Activated CD4-positive, CD25-positive, alpha-beta regulatory T cell treated with anti-CD3 and anti-CD28 coated beads, Interleukin-2, amount 50 U/mL, for 16 hours (primary cell): ENCODE measurements at places on chromosomes 11 and 22.

DNA sequence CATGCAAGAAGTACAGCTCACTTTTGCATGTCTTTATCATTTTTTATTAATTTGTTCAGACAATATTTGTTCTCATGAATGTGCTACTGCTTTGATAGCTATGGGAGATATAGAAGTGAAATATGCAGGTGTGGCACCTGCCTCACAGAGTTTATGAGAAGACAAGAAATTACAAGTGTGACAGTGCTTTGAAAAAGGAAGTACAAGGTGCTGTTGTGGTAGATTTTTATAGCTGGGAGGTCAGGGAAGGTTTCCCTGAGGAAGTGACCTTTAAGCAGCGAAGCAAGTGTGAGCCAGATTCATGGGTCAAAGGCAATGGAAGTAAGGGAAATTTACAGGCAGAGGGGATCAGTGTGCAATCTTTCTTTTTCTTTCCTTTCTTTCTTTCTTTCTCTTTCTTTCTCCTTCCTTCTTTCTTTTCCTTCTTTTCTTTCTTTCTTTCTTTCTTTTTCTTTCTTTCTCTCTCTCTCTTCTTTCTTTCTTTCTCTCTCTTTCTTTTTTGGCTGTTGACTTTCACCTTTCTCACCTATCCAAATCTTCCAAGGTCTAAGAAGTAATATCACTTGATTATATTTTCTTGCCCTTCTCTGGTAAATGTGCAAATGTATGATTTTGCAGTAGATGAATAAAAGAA, 6.4 kb upstream of the BMAL1 start:
- DNase-seq = no peak

DNA sequence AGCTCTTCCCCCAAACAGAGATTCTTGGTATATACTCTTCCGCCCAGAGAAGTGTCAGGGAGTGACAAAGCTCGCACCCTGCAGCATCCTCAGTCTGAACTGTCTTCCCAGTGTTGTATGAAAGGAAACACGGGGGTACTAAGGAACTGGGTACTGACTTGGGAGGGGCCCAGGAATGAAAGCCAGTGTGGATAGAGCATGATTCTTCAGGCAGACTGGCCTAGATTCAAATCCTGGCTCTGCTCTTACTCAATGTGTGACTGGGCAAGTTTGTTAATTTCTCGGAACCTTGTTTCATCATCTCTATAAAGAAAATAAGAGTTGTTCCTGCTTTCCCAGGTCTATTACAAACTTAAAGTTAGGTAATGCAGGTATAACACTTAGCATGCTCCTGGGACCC, 266.0 kb upstream of the NARS2 start:
- DNase-seq = no peak

- no peak for DNase-seq
Observed at GRCh38 chr11:70471254-70471653, 72.9 kb downstream of the CTTN start.

DNA sequence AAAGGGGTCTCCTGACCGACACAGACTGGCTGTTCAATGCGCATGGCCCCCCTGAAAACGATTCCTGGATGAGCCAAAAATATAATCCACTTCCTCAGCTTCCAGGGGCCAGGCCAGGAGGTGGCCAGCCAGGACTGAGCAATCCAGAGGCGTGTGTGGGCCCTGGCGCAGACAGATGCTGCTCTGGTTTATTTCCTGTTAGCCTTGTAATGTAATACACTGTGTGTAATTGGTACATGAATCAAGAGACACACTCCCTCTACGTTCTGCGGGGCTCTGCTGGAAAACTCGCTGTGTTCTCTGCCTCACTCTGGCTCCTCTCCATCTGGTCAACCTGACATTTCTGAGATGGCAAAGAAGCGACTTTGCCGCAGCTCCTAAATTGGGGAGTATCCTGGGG, 26.3 kb upstream of the ISX start:
- no peak for DNase-seq

DNA sequence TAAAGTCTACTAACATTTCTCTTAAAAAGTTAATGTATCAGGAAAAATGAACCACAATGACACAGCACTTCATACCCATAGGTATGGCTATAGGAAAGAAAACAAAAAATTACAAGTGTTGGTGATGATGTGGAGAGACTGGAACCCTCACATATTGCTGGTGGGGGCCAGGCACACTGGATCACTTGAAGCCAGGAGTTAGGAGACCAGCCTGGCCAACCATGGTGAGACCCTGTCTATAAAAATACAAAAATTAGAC, 26.7 kb downstream of the TCF20 start:
- DNase-seq = no peak

- DNase-seq = no peak
Observed at GRCh38 chr11:15483205-15483604, 368.5 kb downstream of the INSC start.

GRCh38 chr11:78379039-78379670, 38.5 kb downstream of the GAB2 start:
- DNase-seq = no peak

DNA sequence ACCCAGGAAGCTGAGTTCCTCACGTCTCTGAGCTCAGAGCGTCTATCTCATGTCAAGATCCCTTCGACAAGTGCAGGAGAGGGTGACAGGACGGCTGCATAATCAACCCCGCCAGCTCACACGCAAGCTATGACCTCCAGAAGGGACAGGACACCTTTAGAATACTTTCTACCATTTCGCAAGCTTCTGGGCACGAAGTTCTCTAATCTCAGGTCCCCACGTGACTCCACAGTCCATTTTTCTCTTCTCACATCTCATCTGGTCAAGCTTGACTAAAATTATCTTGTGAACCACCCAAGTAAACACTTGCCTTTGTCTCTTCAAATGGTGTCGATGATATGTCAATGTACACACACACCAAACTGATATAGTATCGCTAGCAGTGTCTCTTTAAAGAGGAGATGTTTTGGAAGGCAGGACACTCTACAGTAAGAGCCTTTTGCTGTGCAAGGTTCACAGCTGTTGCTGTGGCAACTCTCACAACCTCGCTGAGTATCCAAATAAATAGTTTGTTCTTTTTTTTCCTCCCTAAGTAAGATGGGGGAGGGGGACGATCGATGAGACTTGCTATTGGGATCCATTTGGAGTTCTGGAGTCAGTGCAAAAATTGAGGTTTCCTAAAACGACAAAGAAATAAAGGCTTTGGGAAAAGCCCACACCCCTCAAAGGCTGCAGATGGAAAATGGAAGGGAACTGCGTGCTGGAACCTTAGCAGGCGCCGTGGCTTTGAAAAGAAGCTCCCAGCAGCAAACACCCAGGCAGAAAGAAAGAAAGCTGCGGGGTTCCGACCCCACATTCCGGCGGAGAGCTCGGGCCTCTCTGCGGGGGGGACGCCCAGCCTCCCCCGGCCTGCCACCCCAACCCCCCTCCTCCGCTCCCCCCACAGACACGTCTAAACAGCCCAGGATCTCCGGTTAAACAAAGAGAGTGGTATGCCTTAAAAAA, 215.4 kb upstream of the UBASH3B start:
- no peak for DNase-seq

- DNase-seq = no peak
Observed at GRCh38 chr11:60948250-60948649, 3.7 kb downstream of the SLC15A3 start.

- DNase-seq = no peak
Observed at GRCh38 chr11:89490981-89491690, at the start of gene NOX4. Gene NOX4 (minus strand): TSS chr11:89491375. CDS start chr11:89491246, 129 bp downstream.

GRCh38 chr11:63795066-63795465, 18.2 kb upstream of the SPINDOC start:
- DNase-seq = no peak

DNA sequence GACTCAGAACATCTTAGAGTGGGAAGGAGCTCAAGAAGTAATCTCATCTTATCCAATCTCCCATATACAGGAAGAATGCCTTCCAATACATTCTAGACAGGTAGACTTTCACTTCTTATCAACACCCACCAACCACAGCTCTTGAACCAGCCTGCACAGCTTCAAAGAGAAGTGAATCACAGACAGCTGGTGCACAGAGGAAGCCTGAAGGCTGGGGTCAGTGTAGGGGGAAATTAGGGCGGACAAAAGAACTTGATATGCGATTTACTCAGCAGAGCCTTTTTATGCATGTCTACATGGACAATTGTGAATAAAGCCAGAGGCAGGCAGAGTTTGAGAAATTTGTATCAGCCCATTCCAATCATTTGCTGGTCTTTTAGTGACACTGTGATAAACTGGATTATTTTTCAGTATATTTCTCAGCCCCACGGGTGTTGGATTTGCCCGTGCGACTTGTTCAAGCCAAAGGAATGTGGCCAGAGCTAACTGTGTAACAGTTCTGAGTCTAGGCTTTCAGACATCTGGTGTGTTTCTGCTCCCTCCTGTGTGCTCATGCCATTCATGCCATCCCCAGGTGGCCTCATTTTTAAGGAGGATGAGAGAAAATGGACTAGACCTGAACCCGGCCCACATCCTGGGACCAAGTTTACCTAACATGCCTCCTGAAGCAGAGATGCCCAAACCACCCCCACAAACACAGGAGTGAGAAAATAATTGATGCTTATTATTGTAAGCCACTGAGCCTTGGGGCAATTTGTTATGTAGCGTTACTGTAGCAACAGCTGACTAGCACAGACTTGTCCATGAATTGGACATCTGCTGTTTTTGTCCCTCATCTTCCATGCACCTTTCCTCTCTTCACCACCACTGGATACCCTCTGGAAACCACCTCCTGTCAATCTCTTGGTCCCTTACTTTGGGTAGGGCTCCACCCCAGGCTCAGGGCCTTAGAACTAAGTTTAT, 137.5 kb upstream of the HSD17B12 start:
- no peak for DNase-seq

- DNase-seq = no peak
Observed at GRCh38 chr22:36252754-36253522, at the start of gene APOL1. Gene APOL1 (plus strand): TSS chr22:36253133. CDS start chr22:36254956, 1,823 bp downstream.

- DNase-seq = no peak
Observed at GRCh38 chr11:18697576-18697975, 1.0 kb upstream of the TMEM86A start.

GRCh38 chr11:114832532-114833125, 154.3 kb downstream of the NXPE2 start:
- no peak for DNase-seq

DNA sequence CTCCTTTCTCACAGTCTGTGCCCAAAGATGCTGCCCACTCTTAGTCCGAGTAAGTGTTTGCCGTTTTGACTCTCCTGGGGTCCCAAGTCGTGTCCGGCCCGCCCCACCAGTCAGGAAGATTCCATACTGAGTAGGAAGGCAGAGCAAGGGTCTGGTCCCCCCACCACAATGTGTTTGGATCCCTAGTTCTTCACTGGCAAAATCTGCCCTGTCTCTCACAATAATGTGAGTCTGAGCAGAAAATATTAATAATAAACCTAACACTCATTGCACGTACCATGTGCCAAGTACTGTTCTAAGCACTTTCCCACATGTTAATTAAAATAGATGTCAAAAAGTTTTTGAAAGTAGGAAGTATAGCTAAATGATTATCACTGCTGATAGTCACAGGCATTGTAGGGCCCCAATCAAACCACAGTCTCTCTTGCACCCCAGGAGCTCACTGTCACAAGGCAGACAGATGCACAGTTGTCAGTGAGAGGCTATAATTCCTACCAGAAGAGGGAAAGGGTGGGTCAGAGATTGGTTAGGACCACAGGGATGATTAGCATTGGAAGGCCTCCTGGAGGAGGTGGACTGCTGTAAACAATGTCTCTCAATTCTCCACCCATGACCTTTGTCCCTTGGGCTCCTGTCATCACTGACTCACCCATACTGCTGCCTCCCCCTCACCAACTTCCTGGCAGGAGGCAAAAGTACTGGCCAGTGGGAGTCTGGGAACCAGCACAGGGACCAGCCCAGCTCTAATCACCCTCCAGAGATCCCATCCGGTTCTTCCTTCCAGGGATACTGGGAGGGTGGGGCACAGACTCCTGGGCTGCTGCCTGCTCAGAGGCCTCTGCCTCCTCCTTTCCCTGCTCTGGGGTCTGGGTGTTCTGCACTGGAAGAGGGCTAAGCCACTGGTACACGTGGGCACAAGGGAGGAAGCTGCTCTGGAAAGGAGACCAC, 1.0 kb upstream of the POLD4 start:
- DNase-seq = no peak

GRCh38 chr11:46431211-46431610, 39.6 kb upstream of the CHRM4 start:
- no peak for DNase-seq

- no peak for DNase-seq
Observed at GRCh38 chr11:109109571-109110315, 312.2 kb upstream of the C11orf87 start.

DNA sequence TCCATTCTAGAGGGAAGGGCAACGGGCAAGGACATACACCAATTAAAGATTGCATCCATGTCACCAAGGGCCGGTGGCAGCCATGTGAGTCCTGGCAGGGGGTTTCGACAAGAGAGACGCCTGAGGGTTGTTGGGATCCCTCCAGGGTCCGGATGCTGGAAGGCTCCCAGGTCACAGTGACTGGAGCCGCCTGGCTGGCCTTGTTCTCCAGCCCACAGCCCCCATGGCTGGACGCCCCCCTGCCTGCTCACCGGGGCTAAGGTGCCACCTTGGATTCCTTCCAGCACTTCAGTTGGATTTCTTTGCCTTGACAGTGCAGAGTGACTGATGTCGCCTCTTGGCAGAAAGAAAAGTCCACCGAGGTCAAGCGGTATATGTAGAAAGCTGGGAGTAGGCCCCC, 42.6 kb downstream of the ANO1 start:
- DNase-seq = no peak

- DNase-seq = no peak
Observed at GRCh38 chr22:19753090-19753842, 7.3 kb upstream of the TBX1 start.

- DNase-seq = no peak
Observed at GRCh38 chr11:111730871-111731591, 35.2 kb downstream of the PPP2R1B start.

DNA sequence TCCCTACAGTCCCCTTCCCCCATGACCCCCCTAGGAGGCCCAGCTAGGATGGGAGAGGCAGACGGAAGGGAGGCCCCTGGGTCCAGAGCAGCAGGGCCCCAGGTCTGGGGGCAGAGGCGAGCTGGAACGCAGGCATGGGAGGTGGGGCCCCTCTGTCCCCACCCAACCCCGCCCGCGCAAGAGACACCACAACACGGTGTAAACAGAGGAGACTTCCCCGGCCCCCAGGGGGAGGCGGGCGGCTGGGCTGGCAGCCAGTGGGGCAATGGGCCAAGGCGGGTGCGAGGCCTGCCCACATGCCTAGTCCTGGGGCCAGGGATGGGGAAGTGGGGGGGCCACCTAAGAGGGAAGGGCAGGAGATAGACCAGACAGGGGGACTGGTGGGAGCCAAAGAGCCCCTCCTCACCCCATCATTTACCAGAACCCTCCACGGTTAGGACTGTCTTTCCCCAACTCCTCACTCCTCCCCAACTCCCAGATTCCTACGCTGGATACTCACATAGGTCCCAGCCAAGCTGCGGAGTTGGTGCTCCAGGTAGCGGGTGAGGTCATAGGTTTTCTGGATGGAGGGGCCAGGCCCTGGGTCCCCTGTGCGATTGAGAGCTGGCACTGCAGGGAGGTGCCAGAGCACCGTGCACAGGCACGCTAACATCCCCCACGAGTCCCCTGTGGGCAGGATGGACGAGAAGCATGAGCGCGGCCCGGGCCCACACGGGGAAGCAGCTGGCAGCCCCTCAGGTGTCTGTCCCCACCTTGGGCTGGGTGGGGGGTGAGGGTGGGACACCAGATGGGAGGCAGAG, 6.2 kb downstream of the CLCF1 start:
- DNase-seq = no peak
